Spleen (tissue), 13 donors: ENCODE measurements at places on chromosomes 12 and 14.

DNA sequence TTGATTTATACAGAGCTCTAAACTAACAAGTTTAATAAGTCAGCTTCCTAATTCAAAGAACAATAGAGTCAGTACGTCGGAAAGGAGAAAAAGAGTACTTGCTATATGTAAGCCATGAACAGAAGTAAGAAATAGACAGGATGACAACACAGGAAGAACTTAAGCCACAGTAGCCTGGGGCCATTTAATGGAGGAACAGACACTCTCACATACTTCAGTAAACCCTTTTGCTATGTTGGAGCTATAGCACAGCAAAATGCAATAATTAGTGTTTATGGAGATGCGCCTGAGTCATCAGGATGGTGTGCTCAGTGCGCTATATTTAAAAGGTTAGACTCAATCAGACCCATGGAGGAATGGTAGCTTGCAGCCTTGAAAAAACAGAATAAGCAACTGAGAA is 61.0 kb downstream of the SRGAP1 start:
- no peaks in the 10 kb centered on the region for H3K4me1 ChIP-seq
- no peak for DNase-seq
- H3K27ac ChIP-seq = no peak overlapping the region
- H3K36me3 ChIP-seq = no peaks in the 10 kb centered on the region

DNA sequence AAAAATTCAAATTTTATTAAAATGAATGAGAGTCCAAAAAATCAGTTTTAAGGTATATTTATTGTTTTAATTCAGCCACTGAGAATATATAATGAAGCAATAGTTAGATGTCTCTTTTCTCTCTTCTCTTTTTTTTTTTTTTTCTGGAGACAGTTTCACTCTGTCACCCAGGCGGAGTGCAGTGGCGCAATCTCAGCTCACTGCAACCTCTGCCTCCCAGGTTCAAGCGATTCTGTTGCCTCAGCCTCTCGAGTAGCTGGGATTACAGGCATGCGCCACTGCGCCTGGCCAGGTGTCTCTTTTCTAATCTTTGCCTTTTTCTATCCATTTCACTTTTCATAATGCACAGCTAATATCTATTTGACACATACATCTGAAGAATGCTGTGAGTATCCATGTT is 307.1 kb upstream of the RGS6 start:
- DNase-seq = peak; percentile 81
- H3K4me1 ChIP-seq = no peaks in the 10 kb centered on the region
- H3K36me3 ChIP-seq = peaks cover 10% of the 10 kb centered on the region
- no peaks in the 10 kb centered on the region for H3K27me3 ChIP-seq

- H3K4me3 ChIP-seq = no peak overlapping the region
- peak; percentile 66 for DNase-seq
- no peaks in the 10 kb centered on the region for H3K36me3 ChIP-seq
- H3K27ac ChIP-seq = no peak overlapping the region
- no peaks in the 10 kb centered on the region for H3K4me1 ChIP-seq
Observed at GRCh38 chr14:94907626-94908261, 137.8 kb upstream of the GSC start.

DNA sequence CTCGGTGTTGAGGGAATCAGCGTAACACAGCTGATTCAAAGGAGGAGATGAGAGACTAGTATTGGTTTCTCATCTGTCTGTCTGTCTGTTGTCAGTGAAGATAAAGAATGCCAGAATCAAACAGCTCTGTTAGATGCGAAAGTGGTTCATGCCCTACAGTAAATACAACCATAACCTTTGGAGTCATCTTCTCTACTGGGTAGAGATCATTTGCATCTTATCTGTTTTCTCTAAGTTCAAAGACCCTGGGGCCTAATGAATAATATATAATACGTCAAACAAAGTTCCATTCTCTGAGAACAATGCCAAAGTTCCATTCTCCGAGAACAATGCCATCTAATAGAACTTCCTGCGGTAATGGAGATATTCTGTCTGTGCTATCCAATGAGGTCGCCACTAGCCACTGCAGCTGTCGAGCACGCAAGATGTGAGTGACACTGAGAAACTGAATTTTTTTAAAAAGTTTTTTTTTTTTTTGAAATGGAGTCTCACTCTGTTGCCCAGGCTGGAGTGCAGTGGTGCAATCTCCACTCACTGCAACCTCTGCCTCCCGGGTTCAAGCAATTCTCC is 6.6 kb downstream of the IL31 start:
- H3K4me3 ChIP-seq = no peak overlapping the region
- no peak overlapping the region for H3K27ac ChIP-seq
- no peaks in the 10 kb centered on the region for H3K4me1 ChIP-seq
- H3K27me3 ChIP-seq = peaks cover 8% of the 10 kb centered on the region
